ENCODE measurements at places on chromosomes 7 and 10.

DNA sequence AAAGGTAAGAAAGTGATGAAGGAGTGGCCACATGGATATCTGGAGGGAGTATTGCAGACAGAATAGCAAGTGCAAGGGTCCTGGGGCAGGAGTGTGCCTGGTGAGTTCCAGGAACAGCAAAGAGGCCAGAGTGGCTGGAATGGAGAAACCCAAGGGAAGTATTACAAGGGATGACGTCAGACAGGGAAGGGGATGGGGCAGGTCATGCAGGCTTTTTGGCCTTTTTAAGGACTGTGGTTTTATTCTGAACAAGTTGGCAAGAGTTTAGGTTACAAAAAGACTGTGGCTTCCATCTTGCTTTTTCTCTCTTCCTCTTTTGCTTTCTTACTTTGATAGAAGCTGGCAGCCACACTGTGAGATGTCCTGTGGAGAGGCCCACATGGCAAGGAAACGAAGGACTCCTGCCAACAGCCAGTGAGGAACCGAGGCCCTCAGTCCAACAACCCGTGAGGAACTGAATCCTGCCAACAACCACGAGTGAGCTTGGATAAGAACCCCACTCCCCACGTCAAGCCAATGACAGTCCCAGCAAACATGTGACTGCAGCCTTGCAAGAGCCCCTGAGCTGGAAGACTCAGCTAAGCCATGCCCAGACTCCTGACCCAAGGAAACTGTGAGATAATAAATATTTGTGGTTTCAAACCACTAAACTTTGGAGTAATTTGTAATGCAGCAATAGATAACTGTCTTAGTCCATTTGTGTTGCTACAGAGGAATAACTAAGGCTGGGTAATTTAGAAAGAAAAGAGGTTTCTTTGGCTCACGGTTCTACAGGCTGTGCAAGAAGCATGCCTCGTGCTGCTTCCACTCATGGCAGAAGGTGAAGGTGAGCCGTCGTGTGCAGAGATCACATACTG lies 19.8 kb upstream of the KDM7A start:
- no peak for DNase-seq

- DNase-seq = no peak
These were observed 562.3 kb downstream of the CCSER2 start for GRCh38 chr10:84890706-84891105.

GRCh38 chr10:72063703-72064391 lies 24.5 kb downstream of the SPOCK2 start:
- no peak for DNase-seq

DNA sequence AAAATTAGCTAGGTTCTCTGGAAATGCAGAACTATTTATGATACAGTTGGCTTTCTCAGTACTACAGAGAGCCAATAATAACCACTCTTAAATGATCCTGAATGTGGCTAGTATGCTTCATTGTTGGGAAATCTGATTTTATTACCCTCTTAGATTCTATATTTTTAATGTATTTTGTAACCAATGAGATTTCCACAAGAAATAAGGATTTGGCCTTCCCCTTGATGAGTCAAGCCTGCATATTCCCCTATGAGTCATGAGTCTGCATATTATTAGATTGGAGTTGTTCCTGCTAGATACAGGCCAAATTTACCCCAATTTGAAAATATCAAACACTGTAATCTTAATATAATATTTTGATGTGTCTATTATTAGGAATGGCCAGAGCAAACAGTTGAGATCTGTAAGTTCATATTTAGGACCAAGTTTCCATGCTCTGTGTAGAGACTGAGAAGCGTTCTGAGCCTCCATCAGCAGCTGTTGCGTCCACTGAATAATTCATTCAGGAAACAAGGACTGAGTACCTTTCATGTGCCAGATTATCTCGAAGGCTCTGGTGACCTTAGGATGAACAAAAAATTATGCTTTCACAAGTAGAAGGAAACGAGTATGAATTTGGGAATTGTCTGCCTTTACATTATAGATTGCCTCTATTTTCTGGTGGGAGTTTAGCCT lies 793.4 kb downstream of the NRG3 start:
- no peak for DNase-seq

GRCh38 chr10:88764110-88764509 lies 4.3 kb downstream of the LIPN start:
- DNase-seq = no peak

- peak; percentile 5 for DNase-seq
These were observed 1.9 kb downstream of the TMEM229A start for GRCh38 chr7:124030964-124031363.

GRCh38 chr10:100045592-100045991 lies 35.8 kb upstream of the DNMBP start:
- no peak for DNase-seq

DNA sequence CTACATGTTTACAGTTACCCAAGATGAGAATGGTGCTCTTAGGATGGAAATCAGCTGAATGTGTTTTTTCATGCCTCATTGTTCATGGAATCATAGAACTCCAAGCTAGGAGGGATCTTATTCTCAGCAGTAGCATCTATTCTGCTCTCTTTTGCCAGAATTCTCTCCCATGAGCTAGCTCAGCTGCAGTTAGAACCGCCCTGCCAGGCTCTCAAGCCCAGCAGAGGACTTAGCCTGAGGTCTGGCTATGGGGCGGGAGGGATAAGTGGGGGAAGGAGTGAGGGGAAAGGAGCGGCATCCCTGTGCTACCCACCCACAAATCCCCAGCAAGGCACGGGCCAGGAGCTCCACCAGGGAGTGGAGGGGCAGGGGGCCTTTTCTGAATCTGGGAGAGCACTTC lies 120.7 kb upstream of the PLXNA4 start:
- no peak for DNase-seq

DNA sequence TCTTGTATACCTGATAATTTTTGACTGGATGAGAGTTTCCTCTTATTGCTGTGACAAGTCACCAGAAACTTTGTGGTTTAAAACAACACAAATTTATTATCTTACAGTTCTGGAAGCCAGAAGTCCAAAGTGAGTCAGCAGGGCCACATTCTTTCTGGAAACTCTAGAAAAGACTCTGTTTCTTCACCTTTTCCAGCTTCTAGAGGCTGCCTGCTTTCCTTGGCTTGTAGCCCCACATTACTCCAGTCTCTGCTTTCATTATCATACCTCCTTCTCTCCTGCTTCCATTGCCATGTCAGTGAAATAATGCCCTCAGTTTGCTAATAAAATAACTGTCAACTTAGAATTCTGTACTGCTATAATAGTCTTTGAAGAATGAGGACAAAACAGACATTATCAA lies 65.3 kb downstream of the VCL start:
- no peak for DNase-seq

- DNase-seq = no peak
These were observed 9.4 kb downstream of the WBP1L start for GRCh38 chr10:102752934-102753664.

DNA sequence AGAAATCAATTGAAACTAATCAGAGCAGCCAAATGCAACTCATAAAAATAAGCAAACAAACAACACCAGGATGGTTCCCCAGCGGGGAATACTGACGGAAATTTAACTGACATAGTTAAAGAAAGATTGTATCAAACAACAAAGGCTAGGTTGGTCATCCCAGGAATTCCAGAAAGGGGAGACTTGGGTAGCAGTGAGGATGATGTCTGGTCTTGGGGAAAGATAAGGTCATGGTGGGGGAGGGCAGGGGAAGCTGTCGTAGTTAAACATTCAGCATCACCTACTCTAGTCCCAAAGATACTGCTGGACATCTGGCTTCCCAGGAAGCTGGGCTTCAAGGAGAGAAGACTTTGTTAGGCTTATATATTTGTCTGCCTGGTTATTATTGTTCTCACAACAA lies 50.4 kb downstream of the DYNC1I1 start:
- DNase-seq = no peak

DNA sequence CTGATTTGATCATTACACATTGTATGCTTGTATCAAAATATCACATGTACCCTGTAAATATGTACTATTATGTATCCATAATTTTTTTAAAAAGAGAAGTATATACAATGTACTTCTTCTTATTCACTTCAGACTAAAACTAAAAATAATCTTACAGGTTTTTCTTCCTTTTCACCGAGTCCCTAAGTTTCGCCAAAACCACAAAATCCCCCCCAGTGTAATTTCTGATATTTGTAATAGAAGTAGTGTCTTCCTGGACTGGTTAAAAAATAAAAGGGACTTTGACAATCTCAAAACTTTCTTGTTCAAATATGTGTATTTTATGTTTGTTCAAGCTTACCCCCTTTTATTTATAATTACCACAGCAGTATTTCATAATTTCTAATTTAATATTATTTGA lies 23.9 kb downstream of the EPC1 start:
- DNase-seq = no peak

- DNase-seq = peak; percentile 34
These were observed 197.9 kb upstream of the BMPER start for GRCh38 chr7:33707427-33707826.

DNA sequence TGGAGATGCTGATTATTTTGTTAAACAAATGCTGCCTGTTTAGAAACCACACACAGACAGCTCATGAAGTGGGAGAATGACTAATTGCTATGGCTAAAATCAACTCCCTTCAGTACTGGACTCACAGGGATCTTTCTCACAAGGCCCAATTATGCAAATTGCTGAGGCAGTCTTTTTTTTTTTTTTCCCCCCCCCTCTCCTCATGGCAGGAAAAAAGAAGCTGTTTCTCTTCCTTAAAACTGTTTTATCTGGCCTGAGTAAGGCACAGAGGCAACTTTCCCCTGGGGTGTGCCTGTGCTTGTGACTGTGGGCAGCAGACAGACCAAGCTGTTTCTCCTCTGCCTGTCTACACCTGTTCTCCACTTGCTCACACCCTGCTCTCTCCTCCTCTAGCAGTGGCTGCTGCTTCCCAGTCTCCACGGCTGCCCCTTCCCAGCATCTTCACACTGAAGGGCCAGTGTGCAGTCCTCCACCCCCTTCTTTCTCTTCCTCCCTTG lies 65.4 kb upstream of the STEAP1B start:
- no peak for DNase-seq

DNA sequence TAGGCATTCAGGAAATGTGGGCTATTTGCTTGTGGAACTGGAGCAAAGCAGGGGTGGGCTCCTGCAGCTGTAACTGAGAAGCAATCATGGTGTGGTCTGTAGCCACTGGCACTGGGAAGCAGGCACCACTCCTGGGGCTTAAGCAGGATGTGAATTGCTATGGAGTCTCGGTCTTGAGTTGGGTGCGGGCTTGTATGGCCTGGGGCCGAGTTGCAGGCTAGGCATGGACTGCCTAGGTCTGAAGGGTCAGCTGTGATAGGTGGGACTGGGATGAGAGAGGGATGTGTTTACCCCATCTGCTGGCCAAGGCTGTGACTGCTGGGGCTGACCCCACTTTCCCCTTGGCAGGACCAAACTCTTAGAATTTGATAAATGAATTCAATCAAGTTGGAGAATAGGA lies 43.0 kb downstream of the ADCY1 start:
- no peak for DNase-seq

DNA sequence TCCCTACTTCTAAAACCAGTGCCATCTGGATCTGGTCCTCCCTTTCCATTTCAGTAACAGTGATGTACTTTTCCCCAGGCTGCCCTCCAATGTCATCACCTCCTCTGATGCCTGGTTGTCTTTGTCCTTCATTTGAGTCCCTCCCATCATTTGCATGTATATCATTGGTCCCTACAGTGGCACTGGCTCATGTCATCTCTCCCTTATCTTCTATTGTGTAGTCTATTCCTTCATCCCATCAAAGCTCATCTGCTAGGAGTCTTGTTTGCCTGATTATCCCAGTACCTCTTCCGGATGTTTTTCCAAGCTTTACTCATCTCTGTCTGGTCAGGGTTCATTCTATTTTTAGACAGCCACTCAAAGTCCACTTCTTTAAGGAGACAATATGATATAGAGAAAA lies 292.9 kb upstream of the BMPER start:
- DNase-seq = no peak

GRCh38 chr10:106043863-106044262 lies 1120.6 kb downstream of the SORCS1 start:
- DNase-seq = no peak

- no peak for DNase-seq
These were observed 55.7 kb downstream of the ST7 start for GRCh38 chr7:117008886-117009531.

DNA sequence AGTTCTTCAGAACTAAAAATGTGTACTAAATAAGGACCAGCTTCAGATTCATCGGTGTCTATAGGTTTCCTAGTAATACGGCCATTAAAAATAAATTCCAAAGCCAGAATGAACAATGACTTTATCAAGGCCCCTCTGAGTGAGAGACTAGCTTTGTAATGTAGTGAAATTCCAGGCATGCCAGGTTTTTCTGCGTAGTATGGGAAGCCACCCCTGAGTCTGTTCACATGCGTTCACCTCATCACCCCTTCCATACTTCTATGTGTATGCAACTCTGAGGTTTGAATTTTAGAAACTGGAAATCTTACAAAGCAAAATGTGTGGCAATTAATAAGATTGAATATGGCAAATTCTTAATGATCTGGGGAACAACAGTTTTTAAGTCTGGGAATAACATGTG lies 24.5 kb downstream of the RNF32 start:
- no peak for DNase-seq

DNA sequence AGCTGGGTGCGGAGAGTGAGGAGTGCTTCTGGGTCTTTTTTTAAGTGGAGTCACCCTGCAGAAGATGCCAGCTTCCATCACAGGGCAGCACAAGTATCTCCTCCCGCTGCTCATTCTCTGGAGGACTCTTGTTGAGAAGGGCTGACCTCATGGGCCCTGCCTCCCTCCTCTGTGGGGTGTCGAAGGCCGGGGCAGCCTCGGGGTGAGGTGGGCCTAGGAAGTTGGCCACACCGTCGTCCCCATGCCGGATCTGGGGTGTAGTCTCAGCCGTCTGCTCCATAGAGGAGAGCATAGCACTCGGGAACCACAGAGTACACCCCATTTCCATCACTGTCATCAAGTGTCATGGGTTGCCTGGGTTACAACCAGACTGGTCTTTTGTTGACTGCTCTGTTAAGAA lies 85.0 kb downstream of the TRRAP start:
- no peak for DNase-seq

DNA sequence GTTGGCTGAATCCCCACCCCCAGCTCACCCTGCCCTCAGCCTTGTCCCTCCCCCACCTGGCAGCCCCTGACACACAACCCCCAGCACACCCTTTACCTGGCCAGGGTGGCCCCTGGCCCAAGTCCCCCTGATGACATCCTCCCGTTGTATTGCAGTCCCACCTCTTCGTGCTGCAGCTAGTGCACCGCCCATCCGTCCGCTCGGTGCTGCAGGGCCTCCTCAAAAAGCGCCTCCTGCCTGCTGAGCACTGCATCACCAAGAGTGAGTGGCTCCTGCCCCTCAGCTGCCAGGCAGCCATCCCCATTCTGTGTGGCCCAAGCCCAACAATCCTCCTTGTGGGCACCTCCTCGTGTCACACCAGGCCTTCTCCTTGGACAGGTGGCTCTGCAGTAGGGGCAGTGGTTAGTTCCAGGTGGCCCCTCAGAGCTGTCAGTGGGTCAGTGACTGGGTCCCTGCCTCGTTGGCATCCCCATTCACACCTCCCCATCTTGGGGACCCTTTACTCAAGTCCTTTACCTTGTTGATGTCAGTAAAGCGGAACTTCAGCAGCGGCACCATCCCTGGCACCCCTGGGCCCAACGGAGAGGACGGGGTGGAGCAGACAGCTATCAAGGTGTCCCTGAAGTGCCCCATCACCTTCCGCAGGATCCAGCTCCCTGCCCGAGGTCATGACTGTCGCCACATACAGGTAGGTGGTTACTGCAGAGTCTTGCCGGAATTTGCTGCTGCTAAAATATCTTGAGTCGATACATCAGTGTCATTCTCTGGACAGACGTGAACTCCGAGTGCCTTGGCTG lies 14.3 kb downstream of the ZMIZ2 start:
- DNase-seq = no peak
